ENCODE measurements at places on chromosomes 3 and 15. TPM values are rescaled to one million over a fixed set of nuclear protein-coding genes. Genes with fewer than 3 reads are reported as not detected.

DNA sequence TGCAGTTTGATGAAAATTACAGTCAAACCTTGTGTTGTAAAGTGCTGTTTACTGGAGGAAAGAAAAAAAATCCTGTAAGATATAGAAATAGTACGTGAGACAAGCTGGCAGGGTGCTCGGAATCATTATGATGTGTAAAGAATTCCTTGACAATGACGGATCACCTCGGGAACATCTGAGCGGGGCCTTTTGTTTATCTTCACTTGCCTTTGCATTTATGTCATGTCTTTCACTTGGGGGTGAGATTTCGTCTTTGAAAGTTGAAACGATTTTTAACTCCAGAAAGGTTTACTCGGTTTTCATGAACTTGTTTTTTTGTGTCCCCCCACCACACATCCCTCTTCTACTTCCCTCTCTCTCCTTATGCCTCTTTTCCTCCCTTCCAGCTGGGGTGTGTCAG, 128.3 kb upstream of the VEPH1 start:
- no peak for DNase-seq

DNA sequence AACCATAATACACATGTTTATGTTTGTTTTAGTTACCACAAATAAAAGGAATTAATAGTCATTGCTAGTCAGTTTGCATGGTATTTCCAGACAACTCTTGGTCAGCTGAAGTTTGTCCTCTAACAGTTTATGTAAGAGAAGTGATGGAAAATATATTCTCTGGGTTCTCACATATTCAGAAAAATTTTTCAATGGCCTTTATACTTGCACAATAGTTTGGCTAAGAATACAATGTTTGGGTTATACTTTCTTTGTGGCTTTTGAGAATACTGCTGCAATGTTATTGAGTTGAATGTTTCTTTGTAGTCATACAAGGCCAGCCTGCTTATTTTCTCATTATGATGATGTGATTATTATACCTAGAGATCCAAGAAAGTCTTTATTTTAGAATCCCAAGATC, 133.9 kb downstream of the RAP2B start:
- DNase-seq, result no peak

Gene SH3GL3
- total RNA-seq, result not detected

GRCh38 chr3:45236964-45237363, 10.9 kb upstream of the TMEM158 start:
- no peak for DNase-seq

Gene RLBP1
- total RNA-seq, result not detected

- no peak for DNase-seq
Observed at GRCh38 chr3:87191641-87192040, 35.5 kb upstream of the CHMP2B start.

- DNase-seq, result no peak
Observed at GRCh38 chr3:98553021-98553563, 21.3 kb downstream of the GPR15 start.

- DNase-seq, result no peak
Observed at GRCh38 chr3:125068265-125068664, 12.5 kb upstream of the HEG1 start.

Gene NR2E3
- total RNA-seq, result 0.56 TPM

DNA sequence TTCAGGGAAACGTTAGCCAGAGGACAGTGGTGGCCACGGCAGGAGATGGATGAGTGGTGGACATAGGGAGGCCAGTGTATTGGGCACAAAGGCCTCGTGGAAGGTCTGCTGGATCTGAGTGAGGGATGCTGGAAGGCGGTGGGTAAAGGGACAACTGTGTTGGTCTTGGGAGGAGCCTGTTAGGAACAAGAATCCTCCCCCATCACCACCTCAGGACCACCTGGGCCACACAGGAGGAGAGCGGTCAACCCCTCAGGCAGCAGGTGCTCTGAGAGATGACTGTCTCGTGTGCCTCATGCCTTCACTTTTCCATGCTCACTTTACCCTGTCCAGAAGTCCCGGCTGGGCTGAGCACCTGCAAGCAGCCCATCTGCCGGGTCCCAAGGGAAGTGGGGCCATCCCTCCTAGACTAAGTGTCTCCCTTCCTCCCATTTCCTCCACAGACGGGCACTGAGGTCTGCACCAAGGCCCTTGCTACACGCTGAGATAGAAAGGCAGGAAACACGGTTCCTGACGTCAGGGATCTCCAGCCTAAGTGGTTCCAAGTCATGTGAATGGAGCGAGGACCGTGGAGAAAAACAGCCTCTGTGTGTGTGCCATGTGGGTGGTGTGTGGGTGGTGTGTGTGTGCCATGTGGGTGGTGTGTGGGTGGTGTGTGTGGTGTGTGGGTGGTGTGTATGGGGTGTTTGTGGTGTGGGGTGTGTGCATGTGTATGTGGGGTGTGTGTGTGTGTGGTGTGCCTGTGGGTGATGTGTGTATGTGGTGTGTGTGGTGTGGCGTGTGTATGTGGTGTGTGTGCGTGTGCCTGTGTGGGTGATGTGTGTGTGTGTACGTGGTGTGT, 47.8 kb upstream of the CTSH start:
- DNase-seq, result no peak

DNA sequence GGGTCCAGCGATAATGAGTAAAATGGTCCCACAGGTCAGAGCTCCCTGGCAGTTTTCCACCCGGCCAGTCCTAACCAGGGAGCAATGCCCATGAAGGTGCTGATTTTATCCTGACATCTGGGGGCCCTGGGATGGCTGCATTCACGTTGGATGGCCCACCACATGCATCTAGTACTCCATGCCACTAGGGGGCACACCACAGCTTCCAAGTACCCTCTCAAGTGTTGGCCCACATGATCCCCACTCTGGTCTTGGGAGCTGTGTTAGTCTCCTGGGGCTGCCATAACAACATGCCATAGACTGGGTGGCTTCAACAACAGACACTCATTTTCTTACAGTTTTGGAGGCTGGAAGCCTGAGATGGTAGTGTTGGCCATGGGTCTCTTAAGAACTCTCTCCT, 225.5 kb downstream of the SLCO3A1 start:
- DNase-seq, result no peak

Gene SQOR
- 90.3 TPM for total RNA-seq

DNA sequence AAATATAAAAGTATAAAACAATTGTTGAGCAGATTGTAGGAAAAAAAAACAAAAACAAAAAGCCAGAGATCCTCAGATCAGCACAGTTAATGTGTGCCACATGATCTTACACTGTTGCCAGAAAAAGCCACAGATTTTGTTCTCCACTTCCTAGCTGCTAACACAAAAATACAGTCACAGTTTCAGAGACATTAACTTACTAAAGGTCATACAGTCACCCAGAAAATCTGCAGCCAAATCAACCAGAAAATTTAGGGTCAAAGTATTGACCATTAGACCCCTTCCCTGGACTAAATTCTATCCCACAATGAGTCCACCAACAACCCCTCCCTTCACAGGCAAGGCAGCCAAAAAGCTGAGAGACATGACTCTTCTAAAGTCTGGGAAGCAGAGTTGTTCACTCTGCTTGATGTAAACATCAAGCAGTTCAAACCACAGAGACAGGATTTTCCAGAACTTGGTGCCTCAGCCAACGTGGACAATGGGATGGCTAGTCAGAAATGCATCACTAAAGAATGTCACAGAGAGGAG, 59.1 kb downstream of the SST start:
- no peak for DNase-seq

GRCh38 chr3:66504850-66505641, 4.2 kb upstream of the LRIG1 start:
- no peak for DNase-seq

- DNase-seq, result no peak
Observed at GRCh38 chr15:27448986-27449385, 478.0 kb downstream of the GABRG3 start.

Gene PCSK6
- total RNA-seq, result 20.5 TPM

Gene CPNE9
- total RNA-seq, result not detected

DNA sequence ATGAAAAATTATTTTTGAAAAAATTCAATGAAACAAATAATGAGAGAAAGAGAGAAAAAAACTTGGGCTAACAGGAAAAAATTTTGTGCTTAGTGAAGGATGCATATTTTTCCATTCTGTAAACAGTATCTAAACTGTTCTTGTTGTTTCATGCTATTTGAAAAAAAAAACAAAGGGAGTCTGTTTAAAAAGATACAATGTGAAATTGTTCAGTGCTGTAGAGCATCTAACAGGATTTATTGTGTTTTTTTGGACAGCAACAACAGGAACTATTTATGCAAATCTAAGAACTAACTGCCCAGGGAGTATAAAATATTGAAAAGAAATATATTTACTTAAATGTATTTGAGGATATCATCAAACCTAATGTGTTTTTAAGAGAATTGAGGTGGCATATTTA, 55.1 kb downstream of the PEX5L start:
- no peak for DNase-seq

DNA sequence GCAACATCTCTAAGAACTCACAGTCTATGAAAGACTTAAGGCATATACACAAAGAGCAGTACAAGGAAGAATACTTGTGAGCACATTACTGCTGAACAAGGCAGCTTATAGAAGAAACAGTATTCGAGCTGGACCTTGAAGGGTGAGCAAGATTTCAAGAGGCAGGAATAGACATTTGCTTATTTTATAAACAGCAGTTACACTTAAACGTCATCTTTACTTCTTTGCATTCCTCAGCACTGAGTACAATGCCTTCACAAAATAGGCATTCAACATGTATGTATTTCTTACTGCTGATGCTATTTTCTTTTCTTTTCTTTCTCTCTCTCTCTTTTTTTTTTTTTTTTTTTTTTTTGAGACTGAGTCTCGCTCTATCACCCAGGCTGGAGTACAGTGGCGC, 205.8 kb downstream of the ZIC4 start:
- no peak for DNase-seq

DNA sequence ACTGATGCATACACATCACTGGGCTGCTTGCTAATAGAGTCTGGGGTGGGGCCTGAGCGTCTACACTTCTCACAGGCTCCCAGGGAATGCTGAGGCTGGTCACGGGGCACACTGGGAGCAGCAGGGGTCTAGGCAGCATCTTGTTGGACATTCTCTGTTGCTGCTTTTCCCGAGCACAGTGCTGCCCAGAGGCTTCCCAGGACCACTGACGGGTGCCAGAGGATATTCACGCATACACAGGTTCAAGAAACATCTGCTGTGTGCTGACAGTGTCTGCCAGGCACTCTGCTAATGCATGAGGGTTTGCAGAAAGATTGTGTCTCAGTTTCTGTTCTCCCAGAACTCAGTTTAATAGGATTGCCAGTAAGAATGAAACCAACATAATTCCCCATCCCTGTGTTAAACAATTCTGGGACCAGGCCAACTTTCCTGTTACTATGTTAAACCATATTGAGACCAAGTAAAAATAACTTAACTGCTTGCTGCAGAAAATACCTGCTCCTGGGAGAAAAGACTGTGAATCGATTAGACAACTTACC, 23.9 kb upstream of the BCL2L10 start:
- no peak for DNase-seq

Gene HCLS1
- total RNA-seq, result 129 TPM

- DNase-seq, result no peak
Observed at GRCh38 chr15:89542369-89542768, 32.9 kb upstream of the TICRR start.

DNA sequence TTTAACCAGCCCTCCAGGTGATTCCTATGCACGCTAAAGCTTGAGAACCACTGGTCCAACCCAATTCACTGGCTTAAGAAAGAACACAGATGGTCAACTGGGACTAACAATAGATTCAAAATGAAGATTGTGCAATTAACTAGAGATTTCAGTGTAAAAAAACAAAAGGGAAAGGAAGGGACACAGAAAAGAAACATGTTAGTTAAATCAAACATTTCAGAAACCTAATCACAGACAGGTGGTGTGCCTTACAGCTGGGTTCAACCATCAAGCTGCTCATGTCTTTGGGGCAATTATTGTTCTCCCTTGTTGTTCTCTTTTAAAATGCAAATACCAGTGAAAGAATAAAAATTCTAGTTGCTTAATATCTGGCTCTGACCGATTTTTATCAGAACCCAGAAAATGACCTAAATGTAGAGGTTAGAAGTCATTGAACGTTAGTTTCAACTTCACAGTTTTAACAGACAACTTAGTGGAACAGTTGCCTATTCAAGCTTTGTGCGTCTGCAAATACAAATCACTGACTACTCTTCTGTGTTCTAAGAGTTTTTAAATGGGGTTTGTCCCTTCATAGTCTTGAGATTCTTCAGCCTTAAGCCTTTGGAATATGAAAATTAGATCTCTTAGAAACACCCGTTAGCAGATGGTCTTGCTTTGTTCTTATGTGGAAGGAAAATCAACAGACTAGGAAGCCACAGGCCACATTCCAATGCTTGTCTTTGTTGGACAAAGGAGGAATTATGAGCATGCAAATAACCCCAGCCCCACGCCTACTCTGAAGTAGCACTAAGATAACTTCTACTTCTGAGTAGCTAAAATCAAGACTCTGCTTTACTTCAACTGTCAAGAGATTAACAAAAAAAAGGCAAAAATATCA, 223.4 kb downstream of the ATP8B4 start:
- DNase-seq, result no peak

DNA sequence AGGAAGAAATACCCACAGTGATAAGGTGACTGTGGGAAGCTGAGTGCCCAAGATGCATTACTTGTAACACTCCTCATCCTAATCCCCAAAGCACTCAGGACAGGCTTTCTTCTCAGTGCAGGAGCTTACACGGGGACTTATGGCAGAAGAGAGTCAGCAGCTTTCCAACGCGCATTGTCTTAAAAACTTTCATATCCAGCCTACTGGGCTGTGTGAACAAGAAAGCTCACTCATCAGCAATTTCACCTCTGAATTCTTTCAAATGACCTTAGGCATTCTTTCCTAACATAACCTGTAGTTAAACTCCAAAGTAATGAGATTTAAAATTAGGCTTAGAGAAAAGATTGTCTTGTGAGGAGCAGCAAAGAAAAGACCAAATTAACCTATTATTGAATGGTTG, 132.3 kb downstream of the KCNAB1 start:
- DNase-seq, result no peak

Gene STRIT1
- total RNA-seq, result not detected

DNA sequence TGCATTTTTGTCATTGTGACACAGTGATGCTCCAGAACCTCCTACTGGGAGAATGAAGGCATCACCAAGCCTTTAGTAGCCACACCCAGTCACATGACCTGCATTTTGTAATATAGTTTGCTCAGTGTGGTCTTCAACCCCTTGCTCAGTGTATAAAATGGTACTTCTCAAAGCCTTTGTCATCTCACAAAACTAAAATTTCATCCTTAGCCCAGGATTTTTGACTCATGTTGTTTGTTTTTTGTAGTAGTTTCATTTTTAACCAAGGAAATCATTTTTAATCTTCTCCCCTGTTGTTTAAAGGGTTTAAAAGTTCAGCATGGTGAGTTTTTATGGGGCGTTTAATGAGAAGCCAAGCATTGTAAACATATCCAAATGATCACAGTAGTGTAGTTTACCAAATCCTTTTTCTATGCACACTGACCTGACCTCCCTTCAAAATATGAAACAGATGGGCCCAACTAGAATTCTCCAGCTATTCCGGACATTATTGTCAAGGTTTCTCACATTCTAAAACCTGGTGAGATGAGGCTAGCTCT, 123.5 kb upstream of the IL12A start:
- no peak for DNase-seq

- no peak for DNase-seq
Observed at GRCh38 chr15:89457086-89457485, 39.3 kb downstream of the RHCG start.

- DNase-seq, result no peak
Observed at GRCh38 chr3:58728723-58729122, 62.1 kb upstream of the FAM3D start.

Data from omental fat pad (tissue), 4 donors.